Right atrium auricular region (tissue), 2 donors: ENCODE measurements at places on chromosomes 7 and 10.

DNA sequence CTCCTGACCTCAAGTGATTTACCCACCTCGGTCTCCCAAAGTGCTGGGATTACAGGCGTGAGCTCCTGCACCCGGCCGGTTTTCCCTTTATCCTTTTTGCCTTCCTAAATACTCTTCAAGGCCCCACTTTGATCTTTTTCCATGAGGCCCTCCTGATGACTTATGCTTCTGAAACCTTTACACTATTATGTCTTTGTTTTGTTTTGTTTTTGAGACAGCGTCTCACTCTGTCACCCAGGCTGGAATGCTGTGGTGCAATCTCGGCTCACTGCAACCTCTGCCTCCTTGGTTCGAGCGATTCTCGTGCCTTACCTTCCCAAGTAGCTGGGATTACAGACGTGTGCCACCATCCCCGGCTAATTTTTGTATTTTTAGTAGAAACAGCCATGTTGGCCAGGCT lies 3.8 kb downstream of the STMP1 start:
- no peaks in the 10 kb centered on the region for H3K4me1 ChIP-seq
- no peak overlapping the region for H3K27ac ChIP-seq
- no peaks in the 10 kb centered on the region for H3K36me3 ChIP-seq
- no peak for DNase-seq
- no peak overlapping the region for H3K4me3 ChIP-seq

DNA sequence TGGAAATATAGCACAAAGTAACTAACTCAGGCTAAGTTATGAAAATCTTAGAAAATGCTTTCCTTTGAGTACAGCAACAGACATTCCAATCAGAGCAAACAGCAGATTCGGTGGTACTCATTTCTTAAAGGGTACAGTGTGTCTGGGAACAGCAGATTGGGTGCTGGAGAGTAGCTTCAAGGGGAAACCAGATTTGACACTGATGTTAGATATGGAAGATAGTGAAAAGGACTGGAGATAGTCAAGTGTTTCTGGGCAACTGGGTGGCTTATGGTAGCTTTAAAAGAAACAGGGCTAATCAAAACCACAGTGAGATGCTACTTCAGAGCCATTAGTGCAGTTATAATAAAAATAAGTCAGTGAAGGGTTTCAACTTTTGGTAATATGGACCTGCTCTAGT lies 12.1 kb upstream of the UMAD1 start:
- H3K4me3 ChIP-seq = no peak overlapping the region
- no peaks in the 10 kb centered on the region for H3K36me3 ChIP-seq
- no peaks in the 10 kb centered on the region for H3K27me3 ChIP-seq
- H3K27ac ChIP-seq = no peak overlapping the region
- no peaks in the 10 kb centered on the region for H3K4me1 ChIP-seq

DNA sequence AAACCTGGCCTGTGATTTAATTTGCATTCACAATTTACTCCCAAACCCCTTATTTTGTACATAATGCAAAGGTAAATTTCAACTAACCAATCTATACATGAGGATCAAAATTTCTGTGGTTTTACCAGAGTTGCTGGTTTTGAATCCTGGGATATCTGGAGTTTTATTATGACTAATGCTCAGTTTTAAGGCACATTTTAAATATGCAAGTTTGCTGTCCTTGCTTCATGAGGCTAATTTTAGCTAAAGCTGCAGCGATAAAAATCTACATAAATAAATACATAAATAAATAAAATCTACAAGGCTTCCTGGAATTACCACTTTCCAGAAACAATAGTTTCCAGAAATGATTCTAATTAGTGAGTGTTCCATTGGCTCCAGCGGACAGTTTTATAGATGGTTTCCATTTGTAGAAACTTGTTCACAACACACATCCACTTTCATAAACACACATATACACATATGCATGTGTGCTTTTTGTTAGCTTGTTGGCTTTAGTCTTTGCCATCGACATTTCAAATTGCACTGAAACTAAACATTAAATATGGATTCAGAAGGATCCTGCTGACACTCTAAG lies 339.5 kb upstream of the NRP1 start:
- H3K36me3 ChIP-seq = no peaks in the 10 kb centered on the region
- no peak overlapping the region for H3K27ac ChIP-seq
- peaks cover 11% of the 10 kb centered on the region for H3K4me1 ChIP-seq
- H3K4me3 ChIP-seq = no peak overlapping the region
- no peaks in the 10 kb centered on the region for H3K27me3 ChIP-seq

DNA sequence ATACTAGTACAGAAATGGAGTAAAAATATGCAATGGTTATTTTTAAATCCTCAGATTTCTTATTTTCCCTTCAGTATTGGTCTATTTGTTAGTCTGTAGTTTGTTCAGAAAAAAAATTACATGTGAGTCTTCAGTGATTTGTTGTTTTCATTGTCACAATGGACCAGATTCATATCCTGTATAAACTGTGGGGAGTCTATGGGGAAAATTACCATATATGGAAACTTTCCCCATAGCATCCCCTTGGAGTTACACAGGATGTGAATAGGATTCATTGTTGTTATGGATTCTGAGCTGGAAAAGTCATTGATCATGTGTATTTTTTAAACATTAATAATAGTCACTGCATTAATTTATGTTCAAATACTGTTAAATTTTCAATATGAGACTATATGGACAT lies 72.6 kb downstream of the ST7 start:
- no peak for DNase-seq
- no peaks in the 10 kb centered on the region for H3K36me3 ChIP-seq
- no peaks in the 10 kb centered on the region for H3K4me1 ChIP-seq
- H3K4me3 ChIP-seq = no peak overlapping the region
- no peaks in the 10 kb centered on the region for H3K27me3 ChIP-seq
- H3K27ac ChIP-seq = no peak overlapping the region

GRCh38 chr7:45917658-45918057 lies 3.4 kb downstream of the IGFBP3 start:
- H3K36me3 ChIP-seq = peaks cover 8% of the 10 kb centered on the region
- peak overlapping the region; percentile 21 for H3K4me3 ChIP-seq
- no peak overlapping the region for H3K27ac ChIP-seq
- H3K4me1 ChIP-seq = no peaks in the 10 kb centered on the region

DNA sequence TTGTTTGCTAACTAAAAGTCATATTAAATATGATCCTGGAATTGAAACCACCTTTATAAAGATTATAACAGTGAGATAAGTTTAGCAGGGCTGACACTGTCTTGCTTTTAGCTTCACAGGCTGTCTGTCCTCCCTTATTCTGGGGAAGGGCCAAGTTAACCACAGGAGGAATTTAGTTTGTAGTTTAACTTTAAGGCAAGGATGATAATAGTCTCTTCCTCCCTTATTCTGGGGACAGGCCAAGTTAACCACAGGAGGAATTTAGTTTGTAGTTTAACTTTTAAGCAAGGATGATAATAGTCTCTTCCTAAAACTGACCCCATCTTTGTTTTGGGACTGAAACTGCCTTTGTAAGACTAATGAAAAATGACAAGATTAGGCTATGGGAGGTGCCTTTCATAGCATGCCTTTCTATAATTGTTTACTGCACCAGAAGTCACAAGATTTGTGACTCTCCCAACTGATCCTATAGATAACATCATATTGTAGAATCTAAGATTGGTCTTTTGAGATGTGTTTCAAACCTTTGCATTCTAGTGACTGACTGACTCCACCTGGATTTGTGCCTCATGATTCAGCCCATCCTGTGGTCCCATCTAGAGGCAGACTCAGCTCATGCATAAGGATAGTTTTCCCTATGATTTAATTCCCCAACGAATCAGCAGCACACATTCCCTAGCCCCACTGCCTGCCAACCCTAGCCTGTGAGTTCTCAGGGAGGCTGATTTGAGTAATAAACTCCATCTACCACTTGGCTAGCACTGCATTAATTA lies 212.0 kb downstream of the MAGI2 start:
- H3K4me1 ChIP-seq = no peaks in the 10 kb centered on the region
- no peaks in the 10 kb centered on the region for H3K36me3 ChIP-seq
- H3K27ac ChIP-seq = no peak overlapping the region
- no peaks in the 10 kb centered on the region for H3K27me3 ChIP-seq
- no peak for DNase-seq

DNA sequence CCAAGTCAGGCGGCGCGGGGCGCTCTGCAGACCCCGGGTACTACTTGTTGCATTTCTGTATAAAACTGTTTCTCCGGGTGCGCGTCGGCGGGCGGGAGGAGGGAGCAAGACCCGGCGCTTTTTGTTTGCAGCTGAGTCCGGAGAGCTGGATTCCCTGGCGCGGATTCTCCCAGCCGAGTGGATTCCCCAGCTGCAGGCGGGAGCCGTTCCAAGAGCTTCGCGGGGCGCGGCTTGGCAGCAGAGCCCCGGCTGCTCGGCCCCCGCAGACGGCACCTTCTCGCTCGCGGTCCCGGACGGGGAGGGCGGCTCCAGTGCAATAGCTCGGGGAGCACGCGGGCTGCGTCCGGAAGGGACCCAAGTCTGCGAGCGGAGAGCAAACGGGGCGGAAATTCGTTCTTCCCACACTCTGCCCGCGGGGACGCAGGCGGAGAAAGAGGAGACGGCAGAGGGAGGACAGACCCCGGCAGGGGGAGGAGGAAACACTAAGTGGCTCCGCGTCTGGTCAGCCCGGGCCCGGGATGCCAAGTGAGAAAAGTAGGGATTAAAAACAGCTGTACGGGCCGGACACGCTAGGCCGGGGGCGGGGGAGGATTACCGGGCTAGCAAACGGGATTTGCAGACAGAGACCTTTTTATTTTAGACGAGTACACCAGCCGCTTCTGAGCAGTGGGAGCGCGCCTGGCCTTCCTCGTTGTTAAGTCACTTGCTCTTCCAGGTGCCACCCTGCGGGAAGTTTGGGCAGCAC lies at the start of gene TRIL:
Gene TRIL (minus strand): TSS at position 96 of the 745 bp plus-strand sequence. CDS start 284 bp downstream, outside the sequence.
- peak within 1 kb of the TSS; percentile 65 for H3K4me3 ChIP-seq
- no peaks in the 10 kb centered on the region for H3K4me1 ChIP-seq
- peak within 1 kb of the TSS; percentile 62 for H3K27ac ChIP-seq

GRCh38 chr10:29529146-29529545 lies 105.6 kb downstream of the SVIL start:
- DNase-seq = no peak
- peaks cover 8% of the 10 kb centered on the region for H3K4me1 ChIP-seq
- H3K4me3 ChIP-seq = no peak overlapping the region
- no peaks in the 10 kb centered on the region for H3K27me3 ChIP-seq
- H3K27ac ChIP-seq = no peak overlapping the region
- H3K36me3 ChIP-seq = peaks cover 80% of the 10 kb centered on the region
